MG63 (cell line): ENCODE measurements at places on chromosomes 6 and 20. TPM values are rescaled to one million over a fixed set of nuclear protein-coding genes. Genes with fewer than 3 reads are reported as not detected.

DNA sequence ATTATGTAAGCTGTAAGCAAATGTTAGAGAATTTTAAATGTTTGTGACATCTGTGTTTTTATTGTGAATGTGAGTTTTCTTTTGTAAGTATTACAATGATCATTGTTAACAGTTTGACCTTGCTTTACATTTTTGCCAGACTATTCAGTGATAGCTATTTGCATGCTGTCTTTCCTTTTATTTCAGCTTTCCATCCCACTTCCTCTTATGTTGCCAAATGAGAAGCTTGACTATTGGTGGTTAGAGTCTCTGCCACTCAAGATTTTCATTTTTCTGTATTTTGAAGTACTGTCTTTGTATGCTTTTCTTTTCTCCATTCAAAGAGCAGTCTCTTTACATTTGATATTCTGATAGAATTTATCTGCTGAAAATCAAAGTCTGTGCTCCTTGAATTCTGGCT, 104.1 kb downstream of the PRIM2 start:
- no peak for DNase-seq

GRCh38 chr6:69732640-69733039, 64.2 kb downstream of the LMBRD1 start:
- DNase-seq = no peak

DNA sequence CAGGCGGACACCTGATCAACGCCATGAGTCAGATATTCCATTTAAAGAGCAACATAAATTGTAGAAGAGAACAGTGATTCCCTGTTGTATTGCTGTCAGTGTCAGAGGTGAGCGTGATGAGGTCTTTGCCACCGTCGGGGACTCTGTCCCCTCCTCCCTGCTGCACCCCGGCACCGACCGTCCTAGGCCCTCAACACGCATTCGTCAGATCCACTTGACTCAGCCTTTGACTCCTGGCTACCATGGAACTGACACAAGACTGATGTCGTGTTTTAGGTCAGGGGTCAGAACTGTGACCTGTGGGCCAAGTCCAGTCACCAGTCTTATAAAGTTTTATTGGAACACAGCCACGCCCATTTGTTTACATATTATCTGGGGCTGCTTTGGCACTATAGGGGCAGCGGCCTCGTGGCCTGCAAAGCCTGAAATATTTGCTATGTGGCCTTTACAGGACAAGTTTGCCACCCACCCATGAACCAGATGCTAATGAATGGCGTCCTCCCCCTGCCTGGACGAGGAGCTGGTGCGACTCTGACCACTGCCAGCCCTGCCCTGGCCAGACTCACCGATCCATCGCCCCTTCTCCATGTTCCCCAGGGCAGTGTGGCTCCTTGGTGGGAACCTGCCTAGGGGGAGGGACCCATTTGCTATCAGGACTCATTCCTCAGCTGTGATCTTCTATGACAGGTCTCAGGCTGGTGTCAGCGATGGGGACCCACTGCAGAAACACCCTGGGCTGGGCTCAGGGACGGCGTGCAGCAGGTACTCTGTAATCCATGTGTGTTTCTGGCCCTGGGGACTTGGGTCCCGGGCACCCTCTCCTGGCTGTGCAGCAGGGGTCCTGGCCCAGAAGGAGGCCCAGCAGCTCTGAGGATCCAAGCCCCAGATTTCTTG, 37.5 kb upstream of the PHACTR3 start:
- DNase-seq = no peak

GRCh38 chr6:109625199-109625598, 65.8 kb downstream of the AK9 start:
- DNase-seq = no peak

- DNase-seq = no peak
These were observed 35.4 kb downstream of the AKAP12 start for GRCh38 chr6:151275121-151275520.

DNA sequence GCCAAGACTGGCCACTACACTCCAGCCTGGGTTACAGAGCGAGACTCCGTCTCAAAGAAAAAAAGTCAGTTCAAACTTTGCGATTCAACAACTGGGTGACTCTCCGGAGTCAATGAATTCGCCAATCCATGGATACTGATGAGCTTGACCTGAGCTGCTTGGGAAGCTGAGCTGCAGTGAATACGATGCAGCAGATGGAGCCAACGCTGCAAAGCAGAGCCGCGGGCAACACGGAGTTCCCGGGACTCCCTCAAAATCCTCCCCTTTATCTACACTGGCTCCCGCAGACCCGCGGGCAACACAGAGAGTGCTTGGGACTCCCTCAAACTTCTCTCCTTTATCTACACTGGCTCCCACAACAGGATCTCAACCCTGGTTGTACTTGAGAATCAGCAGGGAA, 62.6 kb upstream of the SALL4 start:
- DNase-seq = no peak

DNA sequence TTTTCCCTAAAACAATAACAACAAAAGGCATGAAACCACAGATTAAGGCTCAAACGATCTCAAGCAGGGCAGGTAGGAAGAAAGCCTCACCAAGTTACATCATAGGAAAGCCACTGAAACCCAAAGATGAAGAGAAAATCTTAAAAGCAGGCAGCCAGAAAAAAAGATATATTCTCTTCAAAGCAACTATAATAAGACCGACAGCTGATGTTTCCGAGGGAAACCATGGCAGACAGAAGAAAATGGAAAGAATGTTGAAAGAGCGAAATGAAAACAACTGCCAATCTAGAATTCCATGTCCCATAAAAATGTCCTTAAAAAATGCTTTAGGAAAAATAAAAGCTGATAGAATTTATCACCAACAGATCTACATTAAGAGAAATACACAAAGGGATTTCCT, 161.5 kb upstream of the THBS2 start:
- DNase-seq = no peak

- no peak for DNase-seq
These were observed 72.4 kb downstream of the FOXF2 start for GRCh38 chr6:1461736-1462135.

DNMT3B gene
- 5.6 and 6.6 TPM in 2 replicates for total RNA-seq

CST7 gene
- not detected in 2 replicates for total RNA-seq

KIAA1755 gene
- total RNA-seq = 1.2 and 1.5 TPM in 2 replicates

CYP24A1 gene
- total RNA-seq = not detected in 2 replicates
